DMS53 (cell line): ENCODE measurements at places on chromosomes 5 and 9.

GRCh38 chr5:9564752-9565151 is 18.9 kb upstream of the SEMA5A start:
- DNase-seq: no peak

- DNase-seq: no peak
These were observed 114.9 kb downstream of the GAPVD1 start for GRCh38 chr9:125376261-125377226.

DNA sequence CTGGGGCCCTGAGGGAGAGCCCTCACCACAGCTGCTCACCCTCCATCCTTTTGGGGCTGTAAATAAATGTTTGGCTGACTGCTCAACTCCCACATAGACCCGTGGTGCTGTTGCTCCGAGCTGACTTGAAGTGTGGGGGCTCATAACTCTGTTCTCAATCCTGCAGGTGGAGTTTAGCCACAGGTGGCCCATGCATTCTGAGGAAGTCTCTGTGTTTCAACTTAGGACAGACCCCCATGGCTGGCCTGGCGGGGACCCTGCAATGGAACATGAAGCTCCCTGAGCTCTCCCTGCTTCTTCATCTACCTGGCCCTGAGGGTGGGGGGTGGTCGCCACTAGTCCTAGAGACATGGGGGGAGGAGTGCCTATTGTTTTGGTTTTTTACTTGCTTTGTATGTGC is 19.7 kb downstream of the NDUFS6 start:
- DNase-seq: no peak

GRCh38 chr9:137674976-137675320 is 56.1 kb downstream of the EHMT1 start:
- no peak for DNase-seq

DNA sequence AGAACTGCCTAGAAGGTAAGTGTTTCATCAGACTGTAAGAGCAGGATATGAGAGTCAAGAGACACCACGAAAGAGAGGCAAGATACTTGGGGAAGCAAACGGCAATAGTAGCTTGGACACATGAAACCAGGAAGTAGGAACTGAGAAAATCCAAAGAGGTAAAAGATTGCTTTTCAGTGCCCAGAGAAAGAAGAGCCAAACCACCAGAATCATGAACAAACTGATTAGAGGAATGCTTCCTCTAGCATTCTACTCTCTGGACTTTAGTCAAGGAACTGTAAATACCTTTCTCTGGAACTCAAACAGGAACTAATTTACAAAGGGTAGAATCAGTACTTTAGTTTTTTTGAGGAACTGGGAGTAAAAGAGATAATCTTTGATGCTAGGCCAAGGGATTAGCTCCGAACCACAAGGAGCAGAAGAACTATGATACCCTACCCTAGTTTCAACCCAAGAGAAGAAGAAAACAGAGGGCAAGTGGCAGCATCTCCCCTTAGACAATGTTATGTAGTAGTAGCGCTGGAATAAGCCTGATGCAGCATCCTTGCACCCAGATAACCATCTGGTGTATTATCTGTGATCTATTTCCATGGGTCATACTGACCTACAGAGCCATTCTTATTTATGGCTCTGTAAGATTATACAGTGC is 41.3 kb downstream of the EFCAB9 start:
- peak; percentile 48 for DNase-seq

DNA sequence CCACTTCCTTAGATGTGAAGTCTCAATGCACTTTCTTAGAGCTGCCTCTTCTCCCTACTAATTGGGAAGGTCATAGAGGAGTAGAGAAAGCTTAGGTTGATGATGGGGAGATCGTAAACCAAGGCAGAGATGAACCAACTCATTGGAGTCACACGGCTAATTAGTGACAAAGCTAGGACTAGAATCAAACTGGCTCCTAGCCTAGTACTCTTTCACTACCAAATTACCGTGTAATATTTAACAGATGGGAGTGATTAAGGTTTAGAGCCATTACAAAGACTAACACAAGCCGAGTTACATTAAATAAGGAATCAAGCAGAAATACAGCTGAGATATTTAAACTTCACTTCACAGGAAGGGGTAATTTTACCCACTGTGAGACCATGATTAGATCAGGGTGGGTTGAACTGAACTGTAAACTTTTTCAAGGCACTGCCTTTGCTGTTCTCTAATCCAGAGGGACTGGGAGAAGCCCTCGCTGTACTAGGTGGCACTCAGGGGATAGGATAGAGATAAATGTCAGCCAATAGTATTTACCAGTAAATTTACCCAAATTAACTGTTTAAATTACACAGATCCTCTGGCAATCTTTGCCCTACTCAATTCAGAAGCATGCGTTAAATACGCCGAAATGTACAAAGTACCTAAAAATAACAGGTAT is 166.4 kb upstream of the PIK3R1 start:
- DNase-seq: no peak

DNA sequence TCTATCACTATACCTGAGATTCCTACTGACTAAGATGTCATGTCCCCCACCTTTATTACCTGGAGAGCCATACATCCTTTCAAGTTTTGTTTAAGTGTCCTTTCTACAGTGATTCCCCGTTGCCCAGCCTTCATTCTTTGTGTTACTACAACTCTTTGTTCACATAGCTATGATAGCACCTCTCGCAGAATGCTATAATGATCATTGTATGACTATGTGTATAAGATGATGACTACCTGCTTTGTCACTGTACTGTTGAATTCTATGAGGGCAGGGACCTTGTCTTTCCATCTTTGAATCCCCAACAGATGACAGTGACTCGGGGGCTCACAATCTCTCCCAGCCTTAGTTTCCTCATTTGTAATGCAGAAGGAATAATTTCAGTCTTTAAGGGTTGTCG is 361.2 kb downstream of the NPR3 start:
- DNase-seq: no peak

GRCh38 chr9:23011669-23012068 is 565.0 kb downstream of the DMRTA1 start:
- no peak for DNase-seq
